RPMI7951 (cell line): ENCODE measurements at places on chromosomes 1 and 21. TPM values are rescaled to one million over a fixed set of nuclear protein-coding genes. Genes with fewer than 3 reads are reported as not detected.

DNA sequence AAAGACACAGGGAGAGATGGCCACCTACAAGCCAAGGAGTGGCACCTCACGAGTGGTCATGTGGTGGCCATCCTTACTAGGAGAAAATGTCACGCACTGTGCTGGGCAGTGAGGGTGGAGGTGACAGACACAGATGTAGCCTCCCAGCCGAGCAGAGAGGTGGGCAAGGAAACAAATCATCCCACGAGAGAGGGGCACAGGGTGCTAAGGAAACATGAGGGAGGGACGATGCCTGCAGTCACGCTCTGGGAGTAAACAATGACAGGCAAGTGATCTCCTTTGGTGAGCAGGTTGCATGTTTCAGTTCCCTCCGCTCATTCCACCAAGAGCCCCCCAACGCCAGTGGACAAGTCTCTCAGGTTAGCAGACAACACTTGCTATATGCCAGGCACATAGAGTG is 65.8 kb downstream of the CD247 start:
- no peak for DNase-seq

DNA sequence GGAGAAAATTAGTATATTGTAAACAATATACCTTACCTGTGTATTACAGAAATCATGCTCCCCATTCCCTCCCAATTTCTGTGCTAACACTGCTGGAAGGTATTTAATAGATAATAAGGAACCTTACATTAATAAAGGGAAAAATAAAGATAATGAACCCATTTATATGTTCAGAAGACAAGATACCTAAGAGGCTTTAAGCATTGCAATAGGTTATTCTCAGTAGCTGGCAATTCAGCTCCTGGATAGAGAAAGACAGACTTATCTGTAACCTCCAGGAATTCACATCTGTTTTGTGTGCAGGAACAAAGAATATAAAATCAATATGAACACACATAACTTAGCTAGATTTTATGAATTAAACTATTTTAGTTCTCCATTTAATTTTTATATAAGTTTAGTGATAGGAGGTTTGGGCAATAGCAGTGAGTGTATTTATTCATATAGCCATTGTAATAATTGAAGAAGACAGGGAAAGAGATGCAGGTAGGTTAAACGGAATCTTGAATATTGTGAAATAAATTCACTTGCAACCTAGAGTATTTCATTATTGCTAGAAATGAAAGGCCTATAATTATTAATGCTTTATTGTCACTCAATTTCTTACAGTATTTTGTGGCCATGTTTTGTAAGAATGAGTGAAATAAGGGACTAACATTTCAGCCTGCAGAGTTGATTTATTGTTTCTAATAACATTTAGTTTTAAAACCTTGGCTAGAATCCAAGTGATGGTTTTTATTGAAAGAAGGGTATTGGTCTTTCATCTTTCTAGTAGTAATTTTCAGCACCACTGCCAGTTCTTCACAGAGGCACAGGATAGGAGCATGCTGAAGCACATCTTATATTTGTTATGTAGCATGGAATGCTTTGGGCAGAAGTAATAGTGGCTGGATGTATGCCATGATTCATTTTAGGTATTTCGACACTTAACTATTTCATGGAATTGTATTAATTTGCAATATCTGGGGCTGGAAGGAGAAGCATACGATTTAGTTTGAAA is 1.5 kb downstream of the XPR1 start:
- DNase-seq = no peak

UMODL1 gene
- not detected in 2 replicates for total RNA-seq

DNA sequence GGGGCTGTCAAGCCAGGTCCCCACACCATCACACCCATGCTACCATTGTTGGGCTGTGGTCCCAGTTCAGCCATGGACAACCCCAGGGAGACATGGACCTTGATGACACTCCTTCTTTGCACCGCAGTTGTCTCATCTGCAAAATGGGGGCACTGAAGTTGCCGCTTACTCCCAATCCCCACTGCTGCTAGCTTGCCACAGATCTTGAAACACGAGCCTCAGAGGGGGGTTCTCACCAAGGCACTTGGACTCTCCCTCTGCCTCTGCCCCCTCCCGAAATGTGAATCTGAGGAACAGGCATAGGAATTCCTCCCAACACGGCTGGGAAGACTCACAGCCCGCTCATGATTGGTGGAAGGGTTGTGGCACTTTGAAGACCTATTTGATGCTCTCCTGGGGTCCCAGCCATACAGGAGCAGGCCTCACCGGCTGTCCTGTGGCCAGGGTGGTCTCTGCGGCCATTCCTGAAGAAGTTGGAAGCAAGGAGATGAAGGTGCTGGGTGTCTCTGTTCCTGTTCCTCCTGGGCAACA is 31.1 kb downstream of the RUNX3 start:
- no peak for DNase-seq

DNA sequence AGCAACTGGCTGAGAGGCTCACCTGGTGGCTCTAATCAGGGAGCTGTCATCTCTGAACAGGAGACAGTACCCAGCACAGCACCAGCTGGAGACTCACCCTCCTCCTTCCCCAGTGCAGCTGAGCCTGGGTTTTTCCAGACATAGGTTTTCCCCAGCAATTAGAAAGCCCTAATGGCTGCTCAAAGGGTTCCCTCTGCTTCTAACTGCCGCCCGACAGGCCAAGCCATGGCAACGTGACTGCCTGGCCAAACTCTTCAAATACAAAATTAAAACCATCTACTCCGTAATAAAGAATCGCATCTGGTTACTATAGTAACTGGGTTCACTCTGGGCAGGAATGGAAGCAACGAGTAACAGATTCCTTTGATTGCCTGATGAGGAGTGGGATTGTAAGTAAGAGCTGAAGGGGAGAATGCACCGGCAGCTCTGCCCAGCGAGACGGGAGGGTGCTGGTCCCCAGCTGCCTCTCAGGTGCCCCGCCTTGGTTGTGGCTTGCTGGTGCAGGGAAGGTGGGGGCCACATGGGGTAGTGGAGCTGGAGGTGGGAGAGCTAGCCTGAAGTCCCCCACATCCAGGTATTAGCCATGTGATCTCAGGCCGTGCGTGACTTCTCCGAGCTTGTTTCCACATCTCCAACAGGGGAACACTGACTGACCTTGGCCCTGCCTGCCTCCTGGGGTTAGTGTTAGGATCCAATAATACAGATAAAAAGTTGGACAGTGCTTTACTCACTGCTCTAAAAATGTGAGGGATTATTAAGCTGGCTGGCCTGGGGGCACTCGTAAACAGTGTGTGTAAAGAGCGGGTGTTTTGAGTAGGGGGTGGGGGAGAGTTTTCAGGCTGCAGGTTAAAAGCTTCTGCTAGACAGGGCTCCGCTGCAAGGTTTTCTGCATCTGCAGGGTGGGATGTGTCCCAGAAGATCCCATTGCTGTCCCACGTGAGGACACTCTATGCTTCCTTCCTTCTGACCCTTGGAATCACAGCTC is 94.2 kb downstream of the KCNN3 start:
- DNase-seq = no peak

DNA sequence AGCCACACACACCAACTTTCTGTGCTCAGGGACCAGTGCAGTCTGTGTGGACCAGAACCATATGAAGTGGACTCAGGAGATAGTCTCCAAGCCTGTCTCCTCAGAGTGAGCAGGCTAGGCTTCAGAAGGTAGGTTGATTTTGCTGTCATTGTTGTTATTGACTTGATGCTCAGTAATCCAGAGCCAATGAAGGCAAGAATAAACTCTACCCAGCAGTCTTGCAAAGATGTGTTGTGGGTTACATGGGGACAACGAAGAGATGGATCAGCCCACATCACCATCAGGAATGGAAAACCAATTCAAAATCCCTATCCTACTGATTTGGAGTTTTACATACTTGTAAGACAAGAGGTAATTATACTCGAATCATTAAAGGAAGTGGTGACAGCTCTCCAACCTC is 37.4 kb downstream of the PHC2 start:
- no peak for DNase-seq

DNA sequence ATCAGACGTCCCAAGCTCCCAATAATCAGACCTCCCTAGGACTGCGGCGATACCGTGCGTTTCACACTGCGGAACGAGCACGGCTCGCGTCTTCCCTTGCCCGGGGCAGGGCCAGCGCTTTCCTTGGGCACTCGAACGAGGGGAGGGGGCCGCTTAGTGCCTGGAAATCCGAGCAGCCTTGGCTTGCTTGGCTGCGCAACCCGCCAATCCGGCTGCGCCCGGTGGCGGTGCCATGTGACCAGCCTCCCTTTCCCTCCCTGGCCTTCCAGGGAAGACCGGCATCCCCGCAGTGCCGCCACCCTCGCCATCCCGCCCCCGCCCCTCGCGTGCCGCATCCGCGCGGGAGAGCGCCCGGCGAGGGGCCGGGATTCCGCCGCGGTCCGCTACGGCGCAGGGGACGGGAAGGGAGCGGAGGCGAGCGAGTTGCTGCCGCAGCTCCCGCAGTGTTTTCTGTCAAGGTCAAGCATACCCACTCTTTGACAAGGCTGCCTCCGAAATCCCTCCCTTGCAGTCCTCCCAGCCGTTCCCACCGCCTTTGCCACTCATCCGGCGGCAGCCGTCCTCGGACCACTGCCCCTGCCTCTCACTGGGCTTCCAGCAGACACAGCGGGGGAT is 8.3 kb upstream of the RNF19B start:
- peak; percentile 65 for DNase-seq

DNA sequence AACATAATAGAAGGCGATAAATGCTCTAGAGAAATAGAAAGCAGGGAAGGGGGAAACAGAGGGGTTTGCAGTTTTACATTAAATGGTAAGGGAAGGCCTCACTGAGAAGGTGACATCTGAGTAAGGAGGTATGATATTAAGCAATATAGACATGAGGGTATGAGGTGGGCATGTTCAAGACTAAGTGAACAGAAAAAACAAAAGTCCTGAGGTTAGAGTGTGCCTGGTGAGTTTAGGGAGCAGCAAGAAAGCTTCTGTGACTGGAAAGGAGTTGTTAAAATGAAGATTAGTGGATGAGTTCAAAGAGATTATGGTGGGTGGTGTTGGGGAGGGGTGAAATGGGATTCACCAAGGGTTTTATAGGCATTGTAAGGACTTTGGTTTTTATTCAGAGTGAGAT is 8.6 kb downstream of the RPRD2 start:
- DNase-seq = no peak

- DNase-seq = no peak
These were observed 28.6 kb upstream of the PRSS38 start for GRCh38 chr1:227786673-227787512.

DNA sequence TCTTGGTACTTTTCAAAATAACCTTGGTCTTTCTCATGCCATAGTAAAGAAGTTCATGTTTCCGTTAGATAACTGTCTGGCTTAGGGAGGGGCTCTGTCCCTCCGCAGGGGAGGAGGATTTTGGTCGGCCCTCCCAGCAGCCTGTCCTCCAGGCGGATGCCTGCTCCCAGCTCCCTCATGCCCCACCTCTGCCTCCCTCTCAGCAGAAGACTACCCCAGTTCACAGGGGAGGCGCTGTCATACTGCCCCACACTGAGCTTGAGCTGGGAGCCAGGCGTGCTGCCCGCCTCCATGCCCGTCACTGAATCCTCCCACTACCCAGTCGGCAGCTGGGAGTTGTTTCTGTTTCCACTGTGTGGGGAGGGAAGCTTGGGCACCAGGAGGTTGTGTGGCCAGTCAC is 127.3 kb downstream of the CAMTA1 start:
- no peak for DNase-seq

PNRC2 gene
- 111 and 115 TPM in 2 replicates for total RNA-seq

DNA sequence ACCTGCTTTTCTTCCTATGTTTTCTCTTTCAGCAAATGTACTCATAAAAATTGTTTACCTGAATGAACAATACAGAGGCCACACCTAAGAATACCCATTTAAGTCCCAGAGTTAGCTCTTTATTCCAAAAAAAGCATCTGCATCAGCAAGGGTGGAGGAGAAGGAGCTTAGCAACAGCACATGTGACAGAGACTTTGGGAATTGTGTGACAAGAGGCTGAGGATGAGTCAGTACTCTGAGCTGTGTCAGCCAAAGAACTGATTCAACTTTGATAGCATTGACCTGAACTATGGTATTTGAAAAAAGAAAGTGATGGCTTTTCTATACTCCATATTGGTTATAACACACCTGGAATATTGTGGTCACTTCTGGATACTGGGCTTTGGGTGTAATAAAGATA is 162.7 kb downstream of the ZNF648 start:
- no peak for DNase-seq

GRCh38 chr21:32909393-32909792 is 116.3 kb upstream of the OLIG2 start:
- no peak for DNase-seq

RO60 gene
- total RNA-seq = 141 and 145 TPM in 2 replicates

DNA sequence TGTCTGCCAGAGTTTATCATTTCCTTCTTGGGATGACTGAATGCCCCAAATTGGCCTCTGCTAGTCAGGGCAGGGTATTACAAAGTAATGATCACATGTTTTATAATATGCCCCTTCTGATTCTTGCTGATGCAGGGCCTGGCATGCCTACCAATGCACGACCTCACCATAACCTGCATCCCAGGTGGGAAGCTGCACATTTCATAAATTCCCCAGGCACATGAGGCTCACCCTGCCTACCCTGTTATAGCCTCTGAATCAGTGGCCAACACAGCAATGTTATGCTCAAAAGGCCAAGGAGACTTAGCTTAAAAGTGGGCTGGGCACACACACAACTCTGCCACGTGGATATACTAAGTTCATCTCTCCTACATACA is 28.0 kb upstream of the XPR1 start:
- no peak for DNase-seq

FCER1G gene
- 1.3 TPM in 1 of 2 replicates, not detected in the other for total RNA-seq

NGF gene
- 4.0 and 4.3 TPM in 2 replicates for total RNA-seq

GRCh38 chr1:12121212-12122003 is 45.4 kb upstream of the TNFRSF1B start:
- DNase-seq = peak; percentile 18

RNF115 gene
- total RNA-seq = 9.6 and 10.2 TPM in 2 replicates

DNA sequence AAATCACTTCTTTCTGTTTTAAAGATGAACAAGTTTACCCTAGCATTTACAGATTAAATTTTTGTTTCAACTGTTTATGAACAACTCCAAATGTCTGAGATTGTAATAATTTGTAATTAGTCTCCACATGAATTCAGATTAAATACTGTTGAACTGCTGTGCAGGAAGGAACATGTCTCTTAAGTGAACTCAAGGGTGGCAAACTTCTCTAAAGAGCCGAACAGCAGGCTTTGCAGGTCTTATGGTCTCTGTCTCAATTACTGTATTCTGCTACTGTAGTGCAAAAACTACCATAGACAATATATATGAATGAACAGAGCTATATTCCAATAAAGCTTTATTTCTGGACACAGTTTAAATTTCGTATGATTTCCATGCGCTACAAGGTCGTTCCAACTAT is 6.6 kb downstream of the RSBN1 start:
- no peak for DNase-seq

FCRL6 gene
- 0.10 TPM in 1 of 2 replicates, not detected in the other for total RNA-seq

CD1D gene
- total RNA-seq = 0.36 and 1.3 TPM in 2 replicates

IQCC gene
- total RNA-seq = 2.9 and 5.6 TPM in 2 replicates

IL23R gene
- not detected in 2 replicates for total RNA-seq

SPATA1 gene
- 2.6 TPM in 1 of 2 replicates, not detected in the other for total RNA-seq

GRCh38 chr1:153542956-153543711 is 2.4 kb upstream of the S100A5 start:
- DNase-seq = no peak

SPRR2B gene
- not detected in 2 replicates for total RNA-seq
